ENCODE measurements at places on chromosomes 5 and 9. TPM values are rescaled to one million over a fixed set of nuclear protein-coding genes. Genes with fewer than 3 reads are reported as not detected.

ANKRD55 gene
- polyA plus RNA-seq, result 0.04 TPM

TMEM215 gene
- not detected for polyA plus RNA-seq

MAP1B gene
- 2.5 TPM for polyA plus RNA-seq

RORB gene
- polyA plus RNA-seq, result 0.05 TPM

MAP3K1 gene
- 7.0 TPM for polyA plus RNA-seq

SLC28A3 gene
- 4.7 TPM for polyA plus RNA-seq

FOXI1 gene
- polyA plus RNA-seq, result not detected

GCNT1 gene
- 0.79 TPM for polyA plus RNA-seq

CPLANE1 gene
- polyA plus RNA-seq, result 1.5 TPM

CD274 gene
- 0.62 TPM for polyA plus RNA-seq

SLC6A7 gene
- not detected for polyA plus RNA-seq

TRUB2 gene
- polyA plus RNA-seq, result 18.8 TPM

ZBED3 gene
- 0.67 TPM for polyA plus RNA-seq

EEIG1 gene
- 34.3 TPM for polyA plus RNA-seq

PIP5KL1 gene
- polyA plus RNA-seq, result 4.8 TPM

CAVIN4 gene
- 0.06 TPM for polyA plus RNA-seq

CTNND2 gene
- 0.09 TPM for polyA plus RNA-seq

All from esophagus (tissue), 2 donors.